ENCODE measurements at places on chromosomes 1 and 21.

- DNase-seq = no peak
These were observed 30.5 kb downstream of the CASZ1 start for GRCh38 chr1:10765734-10766478.

DNA sequence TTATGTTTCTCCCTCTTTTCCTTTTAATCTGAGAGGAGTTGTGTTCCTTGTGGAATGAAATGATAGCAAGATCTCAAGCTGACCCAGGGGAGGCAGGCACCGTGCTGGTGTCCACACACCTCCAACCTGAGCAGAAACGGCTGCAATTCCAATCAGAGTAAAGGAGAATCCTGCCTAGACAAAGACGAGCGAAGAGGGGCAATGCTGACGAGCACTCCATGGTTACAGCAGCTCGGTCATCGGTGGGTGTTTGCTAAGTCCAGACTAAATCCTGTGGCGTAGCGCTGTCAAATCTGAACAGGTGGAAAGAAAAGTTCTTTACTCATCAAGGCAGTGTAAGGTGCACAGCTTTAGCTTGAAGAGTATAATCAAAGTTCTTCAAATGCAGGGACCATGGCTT lies 74.8 kb downstream of the PLD5 start:
- no peak for DNase-seq

DNA sequence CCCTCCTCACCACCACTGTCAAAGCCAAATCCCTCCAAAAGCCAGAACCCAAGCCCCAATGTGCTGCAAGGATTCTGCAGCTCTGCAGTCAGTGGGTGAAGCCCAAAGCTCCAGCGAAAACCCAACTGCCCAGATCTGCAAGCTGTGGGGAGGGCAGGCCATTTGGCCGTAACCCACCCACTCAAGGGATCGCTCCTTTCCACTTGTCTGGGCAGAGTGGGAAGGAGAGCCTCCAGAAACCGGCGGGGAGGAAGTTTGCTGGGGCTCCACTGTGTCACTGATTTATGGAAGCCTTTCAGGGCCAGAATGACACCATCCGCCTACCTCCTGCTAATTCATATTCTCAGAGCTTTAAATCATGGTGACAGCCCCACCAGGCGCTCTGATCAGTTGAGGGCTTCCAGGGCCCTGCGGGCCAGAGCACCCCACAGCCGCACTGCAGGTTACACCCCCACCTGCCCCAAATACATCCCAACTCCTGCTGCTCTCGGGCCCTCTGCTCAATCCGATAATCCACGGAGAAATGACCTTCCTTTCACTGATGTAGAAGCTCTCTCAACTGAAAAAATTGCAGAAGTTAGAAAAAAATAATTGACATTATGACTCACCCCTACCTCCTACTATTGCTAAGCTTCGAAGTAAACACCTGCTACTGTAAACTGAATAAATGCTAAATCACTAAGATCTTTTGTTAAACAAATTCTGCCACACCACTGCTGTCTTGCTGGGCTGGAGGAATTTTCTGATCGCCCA lies 40.6 kb upstream of the RAB4A start:
- peak; percentile 29 for DNase-seq

GRCh38 chr1:32891241-32891570 lies 4.9 kb downstream of the HPCA start:
- no peak for DNase-seq

GRCh38 chr1:234963180-234963903 lies 165.3 kb downstream of the TOMM20 start:
- peak; percentile 88 for DNase-seq

- DNase-seq = no peak
These were observed 1.1 kb downstream of the PLXNA2 start for GRCh38 chr1:208242941-208243526.

DNA sequence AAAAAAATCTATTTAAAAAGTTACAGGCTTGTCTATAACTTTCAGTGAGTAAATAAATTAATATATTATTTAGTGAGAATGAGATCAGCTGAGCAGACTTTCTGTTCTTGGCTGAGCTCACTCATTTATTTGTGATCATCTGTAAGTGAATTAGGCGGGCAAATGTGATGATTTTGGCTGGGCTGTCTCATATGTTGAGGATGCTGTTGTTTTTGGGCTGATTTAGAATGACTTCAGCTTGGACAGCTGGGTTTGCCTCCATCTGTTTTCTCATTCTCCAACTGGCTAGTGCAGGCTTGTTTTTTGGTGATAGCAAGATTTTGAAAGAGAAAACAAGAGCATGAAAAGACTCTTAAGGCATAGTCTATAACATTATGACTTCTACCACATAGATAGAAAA lies 475.8 kb upstream of the OLFM3 start:
- DNase-seq = no peak

DNA sequence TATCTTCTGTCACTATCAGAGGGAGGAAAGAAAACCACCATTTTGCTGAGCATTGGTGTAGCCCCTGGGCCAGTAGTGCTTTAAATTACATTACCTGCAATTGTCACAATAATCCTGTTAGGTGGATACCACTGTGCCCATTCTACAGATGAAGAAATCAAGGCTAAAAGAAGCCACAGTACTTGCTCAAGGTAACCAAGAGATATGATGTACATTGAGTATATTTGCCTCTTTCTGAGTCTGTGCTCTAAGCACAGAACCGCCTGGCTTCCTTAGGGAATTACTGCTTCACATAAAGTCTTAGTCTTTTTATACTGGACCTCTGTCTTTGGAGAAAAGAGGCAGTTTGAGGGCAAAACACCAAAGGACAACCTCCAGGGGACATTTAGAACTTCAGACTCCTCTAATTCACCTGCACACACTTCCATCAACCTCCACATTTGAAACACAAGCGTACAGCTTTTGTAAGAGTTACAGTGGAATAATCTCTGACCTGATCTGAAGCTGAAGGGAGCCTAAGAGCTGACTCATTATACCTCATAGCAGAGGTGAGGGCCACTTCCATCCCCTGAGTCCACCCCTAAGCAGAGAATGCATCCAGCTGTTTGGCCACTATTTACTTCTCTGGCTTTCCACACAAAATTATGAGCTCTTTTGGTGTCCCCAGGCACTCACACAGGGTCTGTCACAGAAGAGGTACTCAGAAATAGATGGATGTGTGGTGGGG lies 61.8 kb downstream of the PLPP3 start:
- DNase-seq = no peak

- no peak for DNase-seq
These were observed 57.3 kb upstream of the CSF3R start for GRCh38 chr1:36540056-36540455.

DNA sequence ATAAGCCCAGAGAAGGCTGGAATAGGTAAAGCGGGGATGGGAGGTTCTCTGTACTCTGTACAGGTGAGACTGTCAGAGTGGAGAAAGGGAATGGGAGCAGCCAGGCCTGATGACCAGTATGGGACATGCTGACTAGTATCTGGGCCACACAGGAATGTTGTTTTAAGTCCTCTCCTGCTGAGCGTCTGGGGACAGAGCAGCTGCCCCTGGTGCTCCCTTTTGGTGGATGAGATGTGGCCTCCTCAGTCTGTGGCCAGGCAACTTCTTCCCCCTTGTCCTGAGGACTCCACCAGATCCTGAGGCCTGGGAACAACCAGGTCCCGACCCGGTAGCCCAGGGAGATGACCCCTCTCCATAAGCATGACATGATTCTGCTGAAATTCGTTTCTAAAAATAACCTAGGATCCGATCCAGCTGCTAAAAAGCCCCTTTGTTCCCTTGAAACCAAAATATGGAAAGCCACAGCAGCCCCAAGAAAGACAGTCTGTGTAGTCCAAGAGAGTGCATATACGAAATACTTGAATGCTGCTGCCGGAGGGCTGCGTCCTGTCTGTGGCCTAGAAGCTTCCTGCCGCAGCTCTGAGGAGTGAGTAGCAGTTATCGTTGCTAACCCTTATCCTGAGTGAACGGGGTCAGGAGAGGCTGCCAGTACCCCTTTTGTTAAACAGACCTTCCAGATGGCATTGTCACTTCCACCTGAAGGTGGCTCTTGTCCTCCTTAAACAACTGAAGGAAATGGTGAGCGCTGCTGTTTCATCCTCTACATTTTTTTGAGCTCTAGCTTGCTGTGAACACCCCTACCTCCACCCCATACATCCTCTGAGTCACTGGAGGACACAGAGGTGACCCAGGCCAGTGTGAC lies 47.1 kb downstream of the ATP2B4 start:
- peak; percentile 43 for DNase-seq

- no peak for DNase-seq
These were observed 77.6 kb upstream of the CHRM3 start for GRCh38 chr1:239308701-239309333.

DNA sequence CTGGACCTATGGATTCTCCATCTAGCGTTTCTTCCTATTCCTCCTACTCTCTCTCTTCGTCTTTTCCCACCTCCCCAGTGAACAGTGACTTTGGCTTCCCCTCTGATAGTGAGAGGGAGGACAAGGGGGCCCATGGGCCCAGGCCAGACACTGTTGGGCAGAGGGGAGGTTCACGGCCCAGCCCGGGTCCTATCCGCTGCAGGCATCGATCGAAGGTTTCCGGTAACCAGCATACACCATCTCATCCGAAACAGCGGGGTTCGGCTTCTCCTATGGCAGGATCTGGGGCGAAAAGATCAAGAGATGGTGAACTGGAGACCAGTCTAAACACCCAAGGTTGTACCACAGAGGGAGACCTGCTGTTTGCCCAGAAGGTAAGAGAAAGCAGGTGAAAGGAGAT lies 906 bp downstream of the CIART start:
- no peak for DNase-seq

DNA sequence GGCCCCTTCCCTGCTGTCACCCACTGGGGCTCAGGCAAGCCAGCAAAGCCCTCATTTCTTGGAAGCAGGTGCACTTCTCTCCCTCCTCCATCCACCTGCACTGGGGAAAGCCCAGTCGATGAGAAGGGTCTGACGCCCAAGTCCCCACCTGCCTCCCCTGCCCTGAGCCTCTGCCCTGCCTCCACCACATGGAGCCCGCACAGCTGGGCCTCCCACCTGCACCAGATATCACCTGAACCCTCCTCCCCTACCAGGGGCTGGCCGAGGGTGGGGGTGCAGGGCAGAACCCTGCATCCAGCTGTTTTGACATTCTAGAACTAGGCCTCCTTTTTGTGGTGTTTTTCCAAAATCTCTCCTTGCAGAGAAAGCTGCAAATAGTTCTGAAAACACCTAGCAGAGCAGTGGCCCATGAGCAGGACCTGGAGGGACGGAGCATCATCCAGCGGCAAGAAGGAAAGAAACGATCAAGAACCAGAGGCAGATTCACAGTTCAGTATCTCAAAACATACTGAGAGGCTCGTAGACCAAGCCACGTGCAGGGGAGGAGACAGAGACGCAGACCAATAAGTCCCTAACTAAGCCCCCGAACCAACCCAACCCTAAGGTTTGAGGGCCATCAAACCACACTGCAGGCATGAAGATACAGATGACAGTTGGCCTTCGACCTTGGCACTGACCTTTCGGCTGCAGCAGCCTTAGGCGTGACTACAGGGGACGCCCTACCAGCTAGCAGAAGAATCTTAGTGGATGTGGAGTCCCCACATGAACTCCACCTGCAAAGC lies 16.7 kb downstream of the CHD5 start:
- DNase-seq = no peak

- no peak for DNase-seq
These were observed 1235.3 kb upstream of the ADGRL2 start for GRCh38 chr1:80565406-80565805.

GRCh38 chr1:81876901-81877733 lies 76.4 kb downstream of the ADGRL2 start:
- no peak for DNase-seq

DNA sequence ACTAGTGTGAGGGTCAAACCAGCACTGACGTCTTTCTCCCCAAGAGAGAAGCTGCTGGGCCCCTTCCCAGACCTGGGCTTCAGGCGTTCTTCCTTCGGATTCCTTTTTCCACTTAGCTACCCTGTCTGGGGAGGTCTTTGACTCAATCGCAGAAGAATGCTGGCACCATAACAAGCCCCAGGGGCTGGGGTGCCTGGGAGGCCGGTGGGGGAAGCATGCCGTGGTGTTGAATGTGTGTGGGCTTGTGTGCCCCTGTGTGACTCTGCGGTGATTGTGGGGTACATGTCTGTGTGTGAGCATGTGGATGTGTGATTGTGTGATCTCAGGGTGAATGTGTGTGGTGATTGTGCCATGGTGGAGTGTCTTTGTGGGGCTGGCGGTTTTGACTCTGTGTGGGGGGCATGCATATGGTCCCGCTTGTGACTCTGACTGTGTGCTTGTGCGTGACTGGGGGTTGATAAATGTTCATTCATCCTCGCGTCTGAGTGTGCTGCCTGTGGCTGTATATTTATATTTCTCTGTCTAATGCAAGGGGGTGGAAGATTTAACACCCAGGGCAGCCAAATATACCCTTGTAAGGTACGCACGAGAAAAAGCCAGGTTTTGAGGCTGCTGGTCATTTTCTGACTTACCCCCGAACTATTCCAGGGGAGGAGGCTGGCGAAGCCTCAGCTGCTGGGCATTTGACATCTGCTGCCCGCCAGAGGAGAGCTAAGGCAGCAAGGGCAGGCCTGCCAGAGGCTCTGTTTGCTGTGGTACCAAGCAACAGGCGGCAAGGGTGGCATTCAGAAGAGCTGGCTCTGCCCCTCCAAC lies 1.1 kb upstream of the SYNC start:
- peak; percentile 22 for DNase-seq

GRCh38 chr1:231625975-231626534 lies 535 bp upstream of the DISC1 start:
- DNase-seq = peak; percentile 30

GRCh38 chr1:165134431-165134830 lies 222.1 kb downstream of the LMX1A start:
- DNase-seq = no peak

- no peak for DNase-seq
These were observed 23.5 kb upstream of the SGIP1 start for GRCh38 chr1:66510407-66510806.
